ENCODE measurements at places on chromosomes 3 and 15. TPM values are rescaled to one million over a fixed set of nuclear protein-coding genes. Genes with fewer than 3 reads are reported as not detected.

DNA sequence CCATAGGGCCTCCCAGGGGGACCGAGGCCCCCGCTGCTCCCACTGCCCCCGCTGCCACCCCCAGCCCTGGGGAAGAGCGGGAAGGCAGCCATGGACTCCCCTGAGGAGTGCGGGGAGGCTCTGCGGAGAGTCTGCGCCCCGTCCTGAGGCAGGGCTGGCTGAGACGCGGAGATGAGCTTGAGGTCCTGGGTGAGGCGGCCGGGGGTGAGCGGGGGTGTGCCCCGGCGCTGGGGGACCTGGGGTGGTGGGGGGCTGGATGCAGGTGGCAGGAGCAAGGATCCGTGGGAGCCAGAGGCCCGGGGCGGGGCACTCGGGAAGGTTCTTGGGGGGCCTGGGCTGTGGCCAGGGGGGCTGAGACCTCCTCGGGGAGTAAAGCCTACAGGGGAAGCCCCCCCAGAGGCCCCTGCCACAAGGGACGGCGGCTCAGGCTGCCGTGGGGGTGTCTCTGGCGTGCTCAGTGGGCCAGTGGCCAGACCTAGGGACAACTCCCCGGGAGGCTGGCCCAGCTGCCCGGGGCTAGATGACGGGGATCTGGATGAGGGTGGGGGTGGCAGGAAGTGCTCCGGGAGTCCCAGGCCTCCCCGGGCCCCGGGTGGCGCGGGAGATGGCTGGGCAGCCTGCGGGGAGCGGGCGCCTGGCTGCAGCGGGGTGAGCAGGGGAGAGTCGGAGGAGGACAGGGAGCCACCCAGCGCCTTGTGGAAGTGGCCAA lies 45.9 kb downstream of the HCN4 start:
- DNase-seq, result no peak

GRCh38 chr15:63610209-63610841 lies 13.1 kb downstream of the FBXL22 start:
- no peak for DNase-seq

GRCh38 chr3:71628522-71628921 lies 45.0 kb upstream of the FOXP1 start:
- DNase-seq, result no peak

DNA sequence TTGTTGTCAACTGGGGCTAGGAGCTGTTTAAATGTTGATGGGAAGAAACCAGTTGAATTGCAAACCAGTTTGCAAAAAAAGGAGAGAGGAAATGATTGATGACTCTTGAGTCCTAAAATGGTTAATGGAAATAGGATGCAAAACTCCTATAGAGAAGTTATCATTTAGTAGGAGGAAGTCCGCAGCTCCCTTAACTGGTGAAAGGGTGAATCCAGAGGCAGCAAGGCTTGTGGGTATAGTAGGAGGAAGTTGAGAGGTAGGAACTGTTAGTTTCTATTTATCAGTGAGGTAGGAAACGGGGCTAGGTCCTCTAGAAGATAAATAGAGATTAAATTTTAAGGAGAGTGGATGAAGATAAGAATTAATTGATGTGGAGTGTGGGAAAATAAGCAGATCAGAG lies 15.4 kb downstream of the IREB2 start:
- no peak for DNase-seq

- DNase-seq, result no peak
Observed at GRCh38 chr15:68366314-68366713, 65.6 kb downstream of the ITGA11 start.

- DNase-seq, result no peak
Observed at GRCh38 chr3:52182196-52182595, 15.8 kb upstream of the ALAS1 start.

GRCh38 chr3:52714335-52715302 lies 8.7 kb downstream of the SPCS1 start:
- no peak for DNase-seq

Gene C15orf62
- 4.6 TPM for polyA plus RNA-seq

Gene PDCD7
- polyA plus RNA-seq, result 35.7 TPM

Gene EHHADH
- 12.6 TPM for polyA plus RNA-seq

Gene CHRFAM7A
- 5.2 TPM for polyA plus RNA-seq

Gene TRH
- polyA plus RNA-seq, result 0.14 TPM

Gene CHDH
- 3.2 TPM for polyA plus RNA-seq

Gene IMPG2
- 0.70 TPM for polyA plus RNA-seq
